ENCODE measurements at places on chromosomes 7 and 10. TPM values are rescaled to one million over a fixed set of nuclear protein-coding genes. Genes with fewer than 3 reads are reported as not detected.

The GIMAP2 gene
- total RNA-seq, result 16.4 TPM

DNA sequence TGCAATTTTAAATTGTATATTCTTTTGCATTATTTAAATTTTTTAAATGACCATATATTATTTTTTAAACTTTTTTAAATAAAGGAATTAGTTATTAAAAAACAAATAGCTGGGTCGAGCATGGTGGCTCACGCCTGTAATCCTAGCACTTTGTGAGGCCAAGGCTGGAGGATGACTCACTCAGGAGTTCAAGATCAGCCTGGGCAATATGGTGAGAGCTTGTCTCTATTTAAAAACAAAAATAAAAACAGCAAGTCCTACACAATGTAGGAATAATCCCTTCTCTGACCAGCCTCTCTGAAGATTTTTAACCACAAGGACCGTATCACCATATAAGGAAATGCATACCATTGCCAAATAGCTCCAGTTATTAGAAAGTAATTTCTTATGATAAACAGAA, 19.6 kb downstream of the NOC3L start:
- no peak for DNase-seq

DNA sequence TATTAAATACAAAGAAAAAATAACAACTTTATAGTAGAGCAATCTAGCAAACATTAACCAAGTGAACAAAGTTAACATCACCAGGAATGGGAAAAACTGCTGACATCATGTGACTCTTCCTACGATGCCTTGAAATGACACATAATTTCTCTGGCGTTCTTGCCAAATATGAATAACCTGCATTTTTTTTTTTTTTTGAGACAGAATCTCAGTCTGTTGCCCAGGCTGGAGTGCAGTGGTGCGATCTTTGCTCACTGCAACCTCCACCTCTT, 126.5 kb upstream of the VKORC1L1 start:
- DNase-seq, result no peak

GRCh38 chr10:93300288-93300917, 181.7 kb downstream of the MYOF start:
- DNase-seq, result no peak

DNA sequence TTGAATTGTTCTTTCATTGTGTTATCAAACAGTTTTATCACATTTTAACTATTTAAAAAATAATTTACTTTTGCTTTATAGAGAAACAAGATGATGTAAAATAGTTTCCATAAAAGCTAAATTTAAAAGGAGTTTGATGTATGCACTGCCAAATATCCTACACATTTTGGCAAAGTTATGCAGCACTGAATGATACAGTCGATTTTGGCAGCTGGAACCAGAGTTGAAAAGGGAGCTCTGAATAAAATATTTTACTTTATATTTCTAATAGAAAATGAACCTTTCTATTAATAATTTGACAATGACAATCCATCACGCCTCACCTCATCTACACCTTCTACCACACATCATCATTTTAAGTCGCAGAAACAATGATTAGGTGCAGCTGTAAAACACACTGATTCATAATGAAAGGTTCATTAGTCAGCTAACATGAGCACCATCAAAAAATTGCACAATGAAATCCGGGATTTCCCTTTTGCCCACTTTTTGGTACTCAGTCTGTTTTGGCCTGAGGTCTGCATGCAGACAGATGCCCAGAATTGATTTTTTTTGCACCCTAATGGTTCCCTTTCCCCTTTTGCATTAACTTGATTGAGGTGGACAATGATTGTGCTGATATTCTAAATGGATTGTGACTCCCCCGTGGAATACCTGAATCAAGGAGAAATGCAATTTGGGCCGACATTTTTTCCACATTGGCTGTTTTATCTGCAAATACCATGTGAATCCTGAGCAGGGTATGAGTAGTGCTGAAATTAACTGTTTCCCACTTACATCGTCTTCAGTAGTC, 105.8 kb downstream of the THSD7A start:
- DNase-seq, result no peak

- DNase-seq, result no peak
These were observed 45.2 kb downstream of the EZH2 start for GRCh38 chr7:148838905-148839304.

GRCh38 chr10:80197972-80198916, 7.1 kb downstream of the ANXA11 start:
- no peak for DNase-seq

DNA sequence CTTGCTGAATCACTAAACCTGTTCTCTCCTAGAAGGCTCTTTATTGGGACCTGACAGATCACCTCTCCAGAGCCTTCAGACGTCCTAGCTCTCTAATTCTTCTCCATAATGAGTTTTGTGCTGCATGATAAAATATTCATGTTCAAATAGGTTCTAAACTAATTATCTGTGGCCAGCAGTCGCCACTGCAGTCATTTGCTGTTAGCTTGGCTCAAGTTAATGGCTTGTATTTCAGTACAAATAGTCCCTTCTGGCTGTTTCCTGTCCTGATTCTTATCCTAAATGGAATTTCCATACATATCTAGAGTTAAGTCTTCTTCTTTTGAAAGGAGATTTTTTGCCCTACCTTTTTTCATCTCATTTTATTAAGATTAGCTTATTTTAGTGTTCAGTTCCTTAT, 303.2 kb downstream of the EXOC4 start:
- DNase-seq, result no peak

- DNase-seq, result no peak
These were observed 41.3 kb downstream of the ARID5B start for GRCh38 chr10:61942604-61943461.

DNA sequence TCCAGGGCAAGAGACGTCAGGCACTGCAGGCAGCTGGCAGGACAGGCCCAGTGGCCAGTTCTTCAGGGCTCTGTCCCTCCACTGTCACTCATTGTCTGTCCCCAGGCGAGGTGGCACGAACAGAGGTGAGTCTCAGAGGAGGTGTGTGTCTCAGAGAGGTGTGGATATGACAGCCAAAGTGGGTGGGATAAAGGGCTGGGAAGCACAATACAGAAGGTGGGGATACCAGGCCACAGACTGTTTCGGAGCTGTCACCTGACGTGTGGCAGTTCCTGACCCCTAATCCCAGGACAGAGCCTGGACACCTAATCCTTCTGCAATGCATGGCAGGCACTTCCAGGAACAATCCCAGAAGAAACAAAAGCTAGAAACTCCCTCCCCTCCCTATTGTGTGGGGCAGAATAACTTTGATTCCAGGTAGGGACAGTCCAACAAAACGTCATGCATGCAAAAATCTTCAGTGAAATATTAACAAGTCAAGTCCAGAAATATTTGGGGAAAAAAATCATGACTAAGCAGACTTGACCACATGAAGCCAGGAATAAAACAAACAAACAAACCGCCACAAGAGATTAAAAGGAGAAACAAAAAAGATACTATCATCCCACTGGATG, 11.6 kb downstream of the KLRG2 start:
- no peak for DNase-seq

The TMEM106B gene
- 86.9 TPM for total RNA-seq

The ZNF804B gene
- 0.41 TPM for total RNA-seq

The PTPRZ1 gene
- total RNA-seq, result 7.9 TPM

The SPDYE16 gene
- total RNA-seq, result 0.16 TPM

GRCh38 chr7:18087026-18087686, 59.5 kb upstream of the PRPS1L1 start:
- no peak for DNase-seq

- no peak for DNase-seq
These were observed 870.5 kb downstream of the LRMDA start for GRCh38 chr10:76301950-76302349.

The POLD2 gene
- total RNA-seq, result 23.5 TPM

The UTF1 gene
- total RNA-seq, result not detected

The FAM25C gene
- not detected for total RNA-seq

GRCh38 chr7:17462131-17462631, 163.7 kb downstream of the AHR start:
- DNase-seq, result no peak

DNA sequence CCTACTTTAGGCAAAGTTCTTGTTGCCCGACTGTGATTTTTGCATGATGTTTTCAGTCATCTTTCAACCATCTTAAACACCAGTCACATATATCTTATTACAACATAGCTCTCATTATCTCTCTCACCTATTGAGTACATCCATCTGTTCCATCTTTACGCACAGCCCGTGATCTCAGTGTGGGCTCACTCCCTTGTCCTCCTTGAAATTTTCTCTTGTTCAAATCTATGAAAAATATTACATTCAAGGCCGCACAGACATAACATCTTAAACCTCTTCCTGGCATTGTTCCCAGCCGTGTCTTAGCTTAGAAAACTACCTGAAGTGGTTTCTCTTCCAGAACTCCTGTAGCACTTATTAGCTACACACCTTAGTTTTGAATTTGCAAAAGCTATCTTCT, 32.6 kb downstream of the NET1 start:
- DNase-seq, result no peak

DNA sequence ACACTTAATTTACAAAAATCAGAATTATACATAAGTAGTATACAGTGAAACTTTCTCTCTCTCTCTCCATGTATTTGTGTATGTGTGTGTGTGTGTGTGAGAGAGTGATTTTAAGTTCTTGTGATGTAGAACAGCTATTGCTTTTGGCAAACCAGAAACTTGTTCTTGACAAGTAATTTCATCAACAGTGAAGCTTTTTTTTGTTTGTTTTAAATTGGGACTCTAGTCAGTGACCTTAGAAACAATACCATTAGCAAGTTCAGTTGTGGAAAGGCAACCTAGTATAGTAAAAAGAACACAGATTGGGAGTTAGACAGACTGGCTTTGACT, 319.1 kb downstream of the PTEN start:
- no peak for DNase-seq

The SPDYE8 gene
- total RNA-seq, result not detected

- DNase-seq, result peak; percentile 50
These were observed 7.5 kb upstream of the JAKMIP3 start for GRCh38 chr10:132058111-132058745.

DNA sequence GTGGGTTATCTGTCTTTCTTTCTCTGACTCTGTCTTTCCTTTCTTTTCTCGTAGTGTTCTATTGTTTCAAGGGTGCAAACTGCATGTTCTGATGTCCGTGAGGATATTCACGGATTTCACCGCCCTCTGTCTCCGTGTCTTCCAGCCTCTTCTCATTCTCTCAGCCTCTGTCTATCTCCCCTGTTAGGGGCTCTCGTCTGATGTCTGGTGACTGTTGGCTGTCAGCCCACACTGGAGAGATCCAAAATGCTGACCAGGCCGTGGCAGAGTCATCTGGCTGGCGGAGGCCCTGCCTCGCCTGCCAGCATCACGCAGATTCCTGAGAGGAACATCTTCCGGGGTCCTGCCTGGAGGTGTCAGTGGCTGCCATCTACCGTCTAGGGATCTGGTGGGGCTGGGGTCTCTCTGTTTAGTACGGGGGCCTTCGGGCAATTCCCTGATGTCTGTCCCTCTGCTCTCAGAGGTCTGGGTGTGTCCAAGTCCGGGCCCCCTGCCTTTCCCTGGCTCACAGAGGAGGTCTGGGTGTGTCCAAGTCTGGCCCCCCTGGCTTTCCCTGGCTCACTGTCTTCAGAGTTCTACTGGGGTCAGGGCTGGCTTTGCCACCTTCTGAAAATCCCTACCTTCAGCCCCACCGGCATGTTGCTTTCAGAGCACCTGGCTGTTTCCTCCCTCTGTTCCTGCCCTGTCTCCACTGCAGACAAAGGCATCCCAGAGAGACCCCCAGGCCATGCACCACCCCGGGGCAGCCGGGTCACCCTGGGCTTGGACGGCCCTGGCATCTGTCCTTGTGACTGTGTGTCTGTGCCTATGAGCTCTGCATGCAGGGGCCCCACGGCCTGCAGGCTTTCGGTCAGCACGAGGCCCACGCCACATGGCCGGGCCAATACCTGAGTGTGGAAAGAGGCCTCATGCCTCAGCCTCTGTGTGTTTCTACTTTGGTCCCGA, 14.0 kb upstream of the SCART1 start:
- DNase-seq, result no peak

The ATP5MK gene
- total RNA-seq, result 647 TPM

The ZNF853 gene
- 21.6 TPM for total RNA-seq

The DGKB gene
- 13.7 TPM for total RNA-seq

DNA sequence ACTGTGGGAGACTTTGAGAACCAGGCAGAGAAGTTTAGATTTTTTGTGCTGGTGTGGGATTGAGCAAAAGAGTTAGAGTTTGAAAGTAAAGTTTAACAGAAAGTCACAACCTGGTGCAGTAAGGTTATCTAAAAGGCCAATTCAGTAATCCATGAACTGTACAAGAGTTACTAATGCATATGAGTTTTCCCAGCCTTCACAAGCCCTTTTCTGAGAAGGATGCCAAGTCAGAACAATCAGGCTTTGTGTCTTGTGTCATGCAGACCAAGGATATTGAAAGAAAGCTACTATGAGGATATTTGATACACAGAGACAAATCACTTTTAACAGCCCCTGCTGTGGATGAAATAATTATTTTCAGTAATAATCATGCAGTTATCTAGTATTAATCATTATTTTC, 68.8 kb upstream of the MYO3A start:
- DNase-seq, result no peak

GRCh38 chr7:51606601-51607154, 290.1 kb upstream of the COBL start:
- no peak for DNase-seq

DNA sequence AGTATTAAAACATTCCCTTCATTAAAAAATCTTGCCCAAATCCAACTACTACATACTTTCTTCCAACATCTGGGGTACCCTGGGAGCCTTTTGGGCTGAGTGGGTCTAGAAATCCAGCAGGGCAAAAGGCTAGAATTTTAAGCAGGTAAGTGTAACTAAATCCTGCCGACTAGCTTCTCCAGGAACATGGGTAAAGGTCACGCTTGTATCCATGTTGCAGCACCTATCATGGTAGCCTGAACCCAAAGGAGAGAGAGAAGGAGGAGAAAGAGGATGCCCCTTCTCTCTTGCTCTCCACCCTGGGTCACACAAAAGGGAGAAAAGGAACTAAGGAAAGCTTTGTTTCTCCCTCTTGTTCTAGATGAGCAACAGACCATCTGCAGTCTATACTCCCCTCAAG, 53.3 kb downstream of the ZNF680 start:
- DNase-seq, result no peak

Data from sigmoid colon (tissue), 7 donors.